ENCODE measurements at places on chromosomes 6 and 20.

GRCh38 chr6:22952097-22952496, 382.7 kb downstream of the HDGFL1 start:
- DNase-seq: no peak

DNA sequence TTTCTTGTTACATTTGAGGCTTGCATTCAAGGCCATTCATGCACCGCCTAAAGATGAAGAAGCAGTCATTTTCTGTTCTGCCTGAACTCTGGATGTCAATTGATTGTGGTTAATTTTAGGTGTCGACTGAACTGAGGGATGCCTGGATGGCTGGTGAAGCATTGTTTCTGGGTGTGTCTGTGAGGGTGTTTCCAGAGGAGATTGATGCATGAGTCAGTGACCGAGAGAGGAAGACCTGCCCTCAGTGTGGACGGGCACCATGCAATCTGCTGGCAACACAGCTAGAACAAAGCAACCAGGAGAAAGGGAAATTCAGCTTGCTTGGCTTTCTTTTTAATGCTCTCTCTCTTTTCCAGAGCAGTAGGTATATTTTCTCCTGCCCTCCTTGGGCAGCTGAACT, 164.1 kb upstream of the ECI2 start:
- DNase-seq: no peak

GRCh38 chr6:81105998-81106397, 646.5 kb downstream of the TENT5A start:
- DNase-seq: no peak

DNA sequence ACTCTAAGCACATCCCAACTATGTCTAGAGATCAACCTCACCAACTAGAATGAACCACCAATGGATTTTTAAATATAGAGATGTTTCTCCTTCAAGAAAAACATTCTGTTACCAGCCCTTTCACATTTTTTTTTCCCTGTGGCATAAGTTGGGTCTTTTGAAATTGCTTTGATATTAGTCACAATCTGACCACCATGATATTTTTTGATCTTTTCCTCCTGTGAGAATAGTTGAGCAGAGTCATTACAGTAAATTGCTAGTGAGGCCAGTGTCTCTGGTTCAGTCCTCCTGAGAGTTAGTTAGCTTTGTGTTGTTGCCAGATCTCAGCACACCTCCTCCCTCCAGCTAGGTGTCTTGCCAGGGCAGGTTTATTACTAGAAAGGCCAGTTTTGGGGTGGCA, 79.7 kb upstream of the MYLIP start:
- DNase-seq: no peak

DNA sequence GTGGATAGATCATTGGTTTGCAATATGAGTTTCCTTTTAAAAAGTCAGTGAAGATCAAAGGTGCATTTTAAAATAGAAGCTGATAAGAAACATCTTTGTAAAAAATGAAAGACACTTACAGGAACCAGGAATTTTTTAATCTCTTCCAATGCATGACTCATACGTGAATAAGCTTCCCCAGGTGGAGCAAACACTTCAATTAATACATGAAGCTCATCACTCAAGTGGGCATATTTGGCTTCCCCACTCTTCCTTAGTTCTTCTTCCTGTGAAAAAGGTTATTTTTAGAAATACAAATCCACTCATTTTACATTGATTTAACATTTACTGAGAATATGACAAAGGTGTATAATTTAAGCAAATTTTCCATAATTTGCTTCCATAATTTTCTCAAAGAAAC, 308.1 kb downstream of the KHDRBS2 start:
- no peak for DNase-seq

DNA sequence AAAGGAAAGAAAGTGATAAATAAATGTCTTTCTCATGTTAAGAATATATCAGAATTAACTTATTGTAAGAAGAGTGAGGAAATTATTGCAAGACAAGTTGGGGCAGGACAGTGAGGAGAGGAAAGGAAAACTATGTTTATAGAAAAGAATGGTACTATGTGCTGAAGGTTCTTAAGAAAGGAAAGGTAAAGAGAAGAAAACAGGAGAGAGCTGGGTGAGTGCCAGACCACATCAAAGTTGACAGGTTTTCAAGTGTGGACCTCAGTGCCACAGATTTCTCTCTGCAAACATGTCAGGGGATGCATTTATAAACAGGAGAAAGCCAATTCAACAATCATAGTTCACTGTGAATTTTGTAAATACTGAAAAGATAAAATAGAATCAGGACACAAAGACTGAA, 439.2 kb downstream of the PKHD1 start:
- no peak for DNase-seq

DNA sequence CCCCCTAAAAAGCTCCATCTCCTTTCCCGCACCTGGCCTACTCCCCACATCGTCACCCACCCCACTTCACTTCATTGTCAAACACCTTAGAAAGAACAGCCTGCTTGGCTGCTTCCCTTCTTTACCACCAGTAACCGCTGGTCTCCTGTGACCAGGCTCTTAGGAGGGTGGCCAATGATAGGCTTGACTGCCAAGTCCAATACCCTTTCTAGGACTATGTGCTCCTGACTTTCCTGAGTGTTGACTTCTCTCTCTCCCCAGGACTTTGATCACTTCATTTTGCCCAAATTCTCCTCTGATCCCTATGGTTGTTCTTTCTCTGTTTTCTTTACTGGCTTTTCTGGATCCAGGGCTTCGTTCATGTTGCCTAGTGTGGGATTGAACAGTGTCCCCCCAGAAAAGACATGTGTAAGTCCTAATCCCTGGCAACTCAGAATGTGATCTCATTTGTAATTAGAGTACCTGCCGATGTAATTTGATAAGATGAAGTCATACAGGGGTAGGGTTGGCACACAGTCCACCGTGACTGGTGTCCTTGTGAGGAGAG, 254.0 kb downstream of the GMDS start:
- no peak for DNase-seq

- DNase-seq: no peak
Measured at GRCh38 chr6:82869493-82869892, 196.1 kb downstream of the UBE3D start.

DNA sequence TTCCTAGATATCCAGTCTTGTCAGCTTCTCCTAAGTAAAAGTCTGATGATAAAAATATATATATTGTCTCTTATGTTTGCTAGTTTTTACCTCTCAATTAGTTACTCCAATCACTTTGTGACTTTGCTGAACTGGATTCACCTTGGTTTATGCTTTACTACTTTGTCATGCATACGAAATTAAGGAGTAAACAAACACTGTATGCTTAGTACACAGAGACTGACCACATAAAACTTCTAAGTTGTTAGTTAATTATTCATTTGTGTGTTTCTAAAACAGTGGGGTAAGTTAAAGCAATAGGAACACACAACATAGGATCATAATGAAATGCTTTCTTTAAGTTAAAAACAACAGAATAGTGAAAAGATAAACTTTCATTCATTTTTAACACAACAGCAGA, 877.3 kb upstream of the MAP3K7 start:
- DNase-seq: no peak

- no peak for DNase-seq
Measured at GRCh38 chr20:5535125-5535756, 215.0 kb upstream of the SHLD1 start.

DNA sequence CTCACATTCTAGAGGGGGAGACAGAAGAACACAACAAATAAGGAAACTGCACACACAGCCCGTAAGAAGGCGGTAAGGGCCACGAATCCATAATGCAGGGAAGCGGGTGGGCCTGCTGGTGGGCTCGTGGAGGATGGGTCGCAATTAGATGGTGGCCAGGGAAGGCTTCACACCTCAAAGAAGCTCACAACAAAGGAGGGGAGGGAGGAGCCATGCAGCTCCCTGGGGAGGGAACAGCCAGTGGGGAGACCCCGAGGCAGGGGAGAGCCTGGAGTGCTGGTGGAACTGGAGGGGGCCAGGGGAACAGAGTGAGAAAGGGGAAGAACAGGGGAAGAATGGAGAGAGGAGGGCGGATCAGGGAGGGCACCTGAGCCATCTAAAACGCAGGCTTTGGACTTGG, 13.4 kb downstream of the SRC start:
- no peak for DNase-seq

DNA sequence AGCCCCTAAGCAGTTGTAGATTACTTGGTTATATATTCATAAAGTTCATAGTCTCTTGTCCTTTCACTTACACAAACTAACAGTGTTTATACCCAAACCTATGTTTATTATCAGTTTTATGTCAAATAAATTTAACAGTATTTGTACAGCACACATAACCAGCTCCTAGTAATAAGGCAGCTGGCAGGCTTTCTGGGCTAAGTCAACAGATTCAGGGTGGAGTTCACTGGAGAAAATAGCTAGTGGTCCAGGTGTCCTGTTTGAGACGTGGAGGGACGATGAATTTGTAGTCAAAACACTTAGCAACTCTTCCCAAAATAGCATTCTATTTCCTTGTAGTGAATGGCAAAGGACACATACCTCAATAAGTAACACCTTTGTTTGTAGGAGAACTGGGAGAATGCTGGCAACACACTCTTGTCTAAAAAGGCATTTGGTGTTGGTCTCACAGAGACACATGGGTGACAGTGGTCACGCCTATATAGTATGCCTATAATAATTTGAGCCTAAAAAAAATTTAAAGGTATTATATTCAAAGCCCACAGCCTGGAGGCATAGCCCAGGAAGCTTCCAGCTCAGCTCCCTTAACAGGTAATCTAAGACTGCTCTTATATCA, 156.4 kb upstream of the CARMIL1 start:
- DNase-seq: no peak

GRCh38 chr6:53049415-53049814, 15.8 kb upstream of the FBXO9 start:
- no peak for DNase-seq

DNA sequence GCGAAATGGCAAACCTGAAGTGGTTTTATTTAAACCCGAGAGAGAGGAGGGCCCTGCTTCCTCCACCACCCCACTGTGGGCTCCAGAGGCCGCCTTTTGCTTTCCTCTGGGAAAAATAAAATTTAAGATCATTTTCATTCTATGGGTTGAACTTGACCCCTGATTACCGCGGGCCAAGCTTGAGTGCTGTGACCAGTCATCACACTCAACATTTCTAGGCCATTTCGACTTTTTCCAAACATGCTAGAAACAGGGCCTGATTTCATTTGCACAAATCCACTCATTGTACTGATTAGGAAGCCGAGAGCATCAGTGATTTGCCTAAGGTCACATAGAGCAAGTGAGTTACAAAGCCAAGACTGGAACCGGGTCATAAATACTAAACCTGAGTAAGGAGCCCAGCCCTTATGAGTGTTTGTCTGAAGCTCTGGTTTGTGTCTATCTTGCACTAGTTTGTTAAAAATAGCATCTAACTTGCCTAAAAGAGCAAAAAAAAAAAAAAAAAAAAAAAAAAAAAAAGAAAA, 179.7 kb downstream of the DLL1 start:
- DNase-seq: no peak

DNA sequence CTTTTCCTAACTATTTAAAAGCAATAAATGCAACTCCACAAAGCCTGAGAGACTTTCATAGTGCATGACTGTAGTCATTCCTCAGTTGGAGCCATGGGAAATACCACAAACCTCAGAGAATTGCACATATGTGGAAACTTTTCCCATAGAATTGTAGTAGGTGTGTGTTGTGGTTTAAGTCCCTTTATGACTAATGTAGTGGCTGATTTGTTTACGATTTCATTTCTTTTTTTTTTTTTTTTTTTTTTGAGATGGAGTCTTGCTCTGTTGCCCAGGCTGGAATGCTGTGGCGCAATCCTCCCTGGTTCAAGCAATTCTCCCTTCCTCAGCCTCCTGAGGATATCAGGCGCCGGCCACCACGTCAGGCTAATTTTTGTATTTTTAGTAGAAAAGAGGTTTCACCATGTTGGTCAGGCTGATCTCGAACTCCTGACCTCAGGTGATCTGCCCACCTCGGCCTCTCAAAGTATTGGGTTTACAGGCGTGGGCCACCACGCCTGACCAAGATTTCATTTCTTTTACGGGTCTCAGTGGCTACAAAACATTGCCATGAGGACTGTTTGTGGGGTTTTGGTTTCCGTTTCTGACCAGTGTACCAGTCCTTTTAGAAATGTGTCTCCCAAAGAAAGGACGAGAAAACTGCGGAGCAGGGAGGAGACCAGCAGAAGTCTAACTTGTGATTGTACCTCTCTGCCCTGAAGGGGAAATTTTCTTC, 212.1 kb upstream of the MARCKS start:
- DNase-seq: no peak

GRCh38 chr6:5653801-5654200, 352.9 kb downstream of the NRN1 start:
- DNase-seq: no peak

GRCh38 chr6:81769824-81770223, 17.3 kb upstream of the TENT5A start:
- no peak for DNase-seq

DNA sequence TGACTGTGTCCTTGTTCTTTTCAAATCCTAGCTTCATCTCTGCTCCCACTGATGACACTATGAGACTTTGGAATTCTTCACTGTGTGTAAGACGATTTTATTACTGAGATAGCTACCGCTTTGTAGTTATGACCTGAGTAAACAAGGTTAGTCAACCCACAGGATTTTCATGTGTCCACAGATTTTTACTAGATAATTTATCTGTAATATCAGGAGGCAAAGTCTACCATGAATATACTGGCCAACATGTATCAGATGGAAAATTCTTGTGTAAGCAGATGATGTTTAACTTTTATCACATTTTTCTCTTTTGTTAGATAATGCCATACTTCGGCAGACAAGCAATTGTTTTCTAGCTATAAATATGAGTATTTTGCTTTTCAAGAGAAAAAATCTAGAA, 119.8 kb downstream of the SGK1 start:
- no peak for DNase-seq

DNA sequence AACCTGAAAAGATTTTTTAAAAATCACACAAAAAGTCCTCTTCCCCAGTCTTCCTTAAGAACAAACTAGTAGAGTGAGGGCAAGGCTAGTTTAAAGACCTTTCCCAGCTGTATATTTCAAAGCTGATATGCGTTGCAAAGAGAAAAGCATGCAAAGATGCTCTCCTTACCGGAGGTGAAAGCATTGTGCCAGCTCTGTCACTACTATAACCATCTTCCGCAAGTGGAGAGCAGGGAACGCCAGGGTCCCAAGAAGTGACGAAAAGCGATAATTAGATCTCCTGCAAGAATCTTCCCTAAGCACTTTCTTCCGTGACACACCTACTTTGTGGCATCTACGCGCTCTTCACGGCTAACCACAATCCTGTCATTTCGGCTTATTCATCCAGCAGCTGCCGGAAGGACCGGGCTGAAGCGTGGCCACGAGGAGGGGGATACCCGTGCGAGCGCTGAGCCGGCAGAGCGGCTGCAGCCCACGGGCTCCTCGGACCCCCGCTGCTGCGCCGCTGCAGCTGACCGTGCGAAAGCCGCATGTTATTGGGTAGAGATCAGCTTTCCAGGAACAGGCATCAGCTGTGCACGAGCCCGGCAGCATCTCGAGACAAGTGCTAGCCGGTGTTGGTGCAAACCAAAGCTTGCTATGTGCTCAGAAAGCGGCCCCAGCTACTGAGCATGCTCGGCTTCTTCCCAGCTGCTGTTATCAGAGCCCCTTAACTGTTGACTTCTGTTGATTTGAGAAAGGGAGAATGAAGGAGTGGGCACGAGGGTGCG, 57.2 kb upstream of the ARHGAP18 start:
- no peak for DNase-seq

- no peak for DNase-seq
Measured at GRCh38 chr20:53050338-53050737, 78.2 kb downstream of the TSHZ2 start.

All from SW 1271 (cell line).